ENCODE measurements at places on chromosomes 11 and 22. TPM values are rescaled to one million over a fixed set of nuclear protein-coding genes. Genes with fewer than 3 reads are reported as not detected.
A peak's percentile ranks its signal among the peaks of the same experiment; 100 is the strongest.

GRCh38 chr11:120789391-120789790 lies 234.5 kb upstream of the TBCEL start:
- DNase-seq = peak; percentile 35

BATF2 gene
- total RNA-seq = 0.70 TPM

POU2AF2 gene
- total RNA-seq = not detected

DNA sequence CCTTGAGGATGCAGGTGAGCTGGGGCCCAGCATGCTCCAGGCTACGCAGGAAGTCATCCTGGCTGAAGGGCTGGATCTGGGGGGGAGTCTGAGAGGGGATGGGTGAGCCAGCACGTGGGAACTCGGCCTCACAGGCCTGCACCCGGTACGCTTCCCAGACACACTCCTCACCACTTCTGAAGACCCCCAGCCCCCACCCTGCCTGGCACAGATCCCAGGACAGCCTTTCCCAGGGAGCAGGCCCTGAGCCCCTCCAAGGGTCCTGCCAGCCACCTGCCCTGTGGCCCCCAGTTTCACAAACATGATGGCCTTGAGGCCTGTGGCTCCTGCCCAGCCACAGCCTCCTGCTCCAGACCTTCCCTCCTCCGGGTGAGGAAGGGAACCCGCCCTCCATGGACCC lies 5.6 kb upstream of the PLXNB2 start:
- no peak for DNase-seq

- no peak for DNase-seq
Measured at GRCh38 chr11:84476581-84476980, 1150.6 kb downstream of the DLG2 start.

GRCh38 chr11:41222236-41222635 lies 237.2 kb downstream of the LRRC4C start:
- DNase-seq = no peak

GRCh38 chr11:122863704-122864326 lies 18.7 kb upstream of the JHY start:
- DNase-seq = no peak

OR5D14 gene
- not detected for total RNA-seq

- DNase-seq = no peak
Measured at GRCh38 chr22:32911503-32911902, 110.0 kb downstream of the TIMP3 start.

DAGLA gene
- total RNA-seq = 3.3 TPM

NXPE4 gene
- total RNA-seq = not detected

HEPN1 gene
- not detected for total RNA-seq

GRCh38 chr11:126182787-126183445 lies 28.5 kb downstream of the RPUSD4 start:
- DNase-seq = no peak

GRCh38 chr22:50367778-50368500 lies 24.8 kb downstream of the PPP6R2 start:
- DNase-seq = no peak

- DNase-seq = no peak
Measured at GRCh38 chr22:46639843-46640242, 19.7 kb downstream of the GRAMD4 start.

GRCh38 chr11:68508425-68508824 lies 47.9 kb downstream of the PPP6R3 start:
- DNase-seq = no peak

DNA sequence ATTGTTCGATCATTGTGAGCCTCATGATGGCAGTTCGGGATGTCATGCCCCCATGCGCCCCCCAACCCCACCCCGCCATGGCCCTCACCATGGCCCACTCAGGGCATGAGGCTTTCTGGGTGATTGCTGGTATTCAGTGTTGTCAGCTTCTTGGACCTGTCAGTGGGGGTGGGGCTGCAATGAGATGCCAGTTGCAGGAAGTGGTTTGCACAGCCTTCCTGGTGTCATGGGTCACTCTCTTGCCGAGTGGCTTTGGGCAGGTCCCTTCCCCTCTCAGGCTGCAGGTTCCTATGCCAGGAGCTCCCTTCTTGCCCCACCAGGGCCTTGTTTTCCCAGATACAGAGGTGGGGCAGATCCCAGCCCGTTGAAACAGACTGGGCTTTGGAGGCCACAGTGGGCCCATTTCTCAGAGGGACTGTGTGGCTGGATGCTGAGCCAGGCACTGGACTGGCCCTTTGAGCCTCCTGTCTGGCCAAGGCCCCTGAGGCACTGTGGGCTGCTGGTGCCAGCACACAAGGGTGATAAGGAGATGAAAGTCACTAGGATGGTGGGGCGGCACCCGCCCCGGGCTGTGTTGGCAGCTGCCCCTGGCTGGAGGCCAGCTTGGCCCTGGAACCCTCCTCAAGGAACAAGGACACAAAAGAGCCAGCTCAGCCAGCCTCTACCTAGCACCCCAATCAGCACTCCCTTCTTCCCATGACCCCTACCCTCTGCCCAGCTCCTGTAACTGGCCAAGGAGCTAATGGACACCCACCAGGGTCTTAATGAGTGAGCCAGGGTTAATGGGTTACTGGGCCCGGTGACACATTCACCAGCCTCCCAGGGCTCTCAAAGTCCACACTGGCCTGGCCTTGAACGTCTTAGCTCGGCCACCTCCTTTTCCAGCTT lies 1.5 kb upstream of the GGT1 start:
- DNase-seq = peak; percentile 80

GRCh38 chr11:66700742-66701141 lies 23.1 kb upstream of the RBM4B start:
- no peak for DNase-seq
